A549 treated with CORT108297 at 1 μM for 4 hours (cell line): ENCODE measurements at places on chromosomes 7 and 10. TPM values are rescaled to one million over a fixed set of nuclear protein-coding genes. Genes with fewer than 3 reads are reported as not detected.

The SRGN gene
- 57.1 to 87.2 TPM (median 61.2 TPM) in 5 replicates for total RNA-seq

The PGAM2 gene
- not detected in 5 replicates for total RNA-seq

The ETV1 gene
- 1.3 to 3.5 TPM (median 3.4 TPM) in 5 replicates for total RNA-seq

The HOXA2 gene
- 0.84 to 1.2 TPM (median 0.90 TPM) in 5 replicates for total RNA-seq

The CACNB2 gene
- total RNA-seq = 0.05 TPM in 1 of 5 replicates, not detected in the others

The SLC4A2 gene
- 191 to 306 TPM (median 300 TPM) in 5 replicates for total RNA-seq

The NODAL gene
- not detected in 5 replicates for total RNA-seq

The GATA3 gene
- total RNA-seq = 4.5 to 6.0 TPM (median 5.5 TPM) in 5 replicates

The TEX36 gene
- total RNA-seq = not detected in 5 replicates

The EVX1 gene
- total RNA-seq = 0.05 to 0.12 TPM (median 0.07 TPM) in 3 of 5 replicates, not detected in the others

The SMO gene
- total RNA-seq = 12.9 to 18.7 TPM (median 16.7 TPM) in 5 replicates

The CPVL gene
- 0.12 to 0.62 TPM (median 0.34 TPM) in 5 replicates for total RNA-seq

The GALNT17 gene
- total RNA-seq = not detected in 5 replicates

The TAF5 gene
- 3.2 to 4.0 TPM (median 3.6 TPM) in 5 replicates for total RNA-seq

The COL17A1 gene
- 1.6 to 2.7 TPM (median 2.2 TPM) in 5 replicates for total RNA-seq
